ENCODE measurements at places on chromosomes 12 and 14.

GRCh38 chr12:104515899-104516298, 59.2 kb downstream of the CHST11 start:
- DNase-seq, result no peak

GRCh38 chr12:59717436-59717835, 121.6 kb downstream of the SLC16A7 start:
- DNase-seq, result no peak

- no peak for DNase-seq
Observed at GRCh38 chr14:50590464-50590863, 30.5 kb downstream of the ATL1 start.

DNA sequence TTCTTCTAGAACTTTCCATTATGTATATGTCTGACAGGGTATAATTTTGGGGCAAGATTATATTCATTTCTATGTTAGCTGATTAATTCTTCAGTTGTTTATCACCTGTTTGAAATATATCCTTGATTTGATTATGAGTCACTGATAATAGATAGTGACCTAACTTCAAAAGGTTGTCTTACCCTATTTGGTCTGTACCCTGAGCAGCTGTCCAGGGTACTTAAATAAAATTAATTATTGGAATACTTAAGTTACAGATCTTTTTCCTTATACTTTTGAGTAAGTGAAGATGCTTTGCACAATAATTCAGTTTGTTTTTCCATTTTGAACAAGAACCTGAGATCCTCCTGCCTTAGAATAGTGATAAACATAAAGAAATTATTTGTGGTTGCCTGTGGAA, 13.2 kb upstream of the NPAS3 start:
- no peak for DNase-seq

DNA sequence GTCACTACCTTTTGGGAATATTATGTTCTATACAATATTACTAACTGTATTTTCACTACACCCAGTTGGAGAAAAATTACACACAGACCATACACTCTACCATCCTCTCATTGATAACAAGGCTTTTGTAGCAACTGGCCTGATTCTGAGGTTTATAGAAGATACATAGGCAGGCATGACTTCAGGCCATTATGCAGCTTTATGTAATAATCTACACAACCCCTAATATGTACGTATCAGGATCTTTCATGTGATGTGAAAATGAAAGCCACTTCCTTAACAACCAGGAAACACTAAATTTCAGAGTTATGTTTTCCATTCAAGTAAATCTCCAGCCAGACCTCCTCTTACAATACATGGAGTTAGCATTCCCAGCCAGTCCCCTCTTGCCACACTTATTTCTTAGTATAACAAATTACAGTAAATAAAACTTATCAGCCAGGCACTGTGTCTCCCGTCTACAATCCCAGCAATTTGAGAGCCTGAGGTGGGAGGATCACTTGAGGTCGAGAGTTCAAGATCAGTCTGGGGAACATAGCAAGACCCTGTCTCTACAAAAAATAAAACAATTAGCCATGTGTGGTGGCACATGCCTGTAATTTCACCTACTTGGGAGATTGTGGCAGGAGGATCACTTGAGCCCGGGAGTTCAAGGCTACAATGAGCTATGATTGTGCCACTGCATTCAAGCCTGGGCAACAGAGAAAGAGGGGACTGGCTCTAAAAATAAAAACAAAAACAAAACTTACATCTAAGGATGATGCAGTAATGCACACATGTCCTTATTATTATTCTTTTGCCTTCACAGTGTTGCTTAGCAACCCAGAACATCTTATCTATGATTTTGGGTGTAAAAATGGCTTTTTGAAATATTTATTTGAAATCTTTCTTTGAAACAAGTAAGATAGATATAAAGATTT, 10.4 kb upstream of the OSBPL8 start:
- DNase-seq, result no peak

- no peak for DNase-seq
Observed at GRCh38 chr12:95141310-95141709, 67.9 kb upstream of the NR2C1 start.

GRCh38 chr14:103868242-103868897, 21.0 kb upstream of the PPP1R13B start:
- no peak for DNase-seq

- no peak for DNase-seq
Observed at GRCh38 chr14:103730490-103731035, 15.0 kb downstream of the ZFYVE21 start.

DNA sequence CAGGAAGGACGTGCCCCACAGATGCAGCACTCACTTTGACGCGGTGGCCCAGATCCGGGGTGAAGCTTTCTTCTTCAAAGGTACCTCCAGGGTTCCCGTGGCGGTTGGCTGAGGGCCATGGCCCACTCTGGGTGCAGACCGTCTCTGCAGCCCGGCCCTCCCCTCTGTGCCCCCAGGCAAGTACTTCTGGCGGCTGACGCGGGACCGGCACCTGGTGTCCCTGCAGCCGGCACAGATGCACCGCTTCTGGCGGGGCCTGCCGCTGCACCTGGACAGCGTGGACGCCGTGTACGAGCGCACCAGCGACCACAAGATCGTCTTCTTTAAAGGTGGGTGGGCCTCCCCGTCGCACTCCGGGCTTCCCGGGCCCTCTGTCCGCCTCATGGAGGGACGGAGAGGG, 16.9 kb downstream of the MMP17 start:
- no peak for DNase-seq

GRCh38 chr12:106132175-106133135, 6.3 kb downstream of the NUAK1 start:
- no peak for DNase-seq

GRCh38 chr12:51522696-51523095, 68.3 kb upstream of the SCN8A start:
- DNase-seq, result no peak

GRCh38 chr12:46217541-46218321, 51.1 kb downstream of the SLC38A1 start:
- no peak for DNase-seq

- DNase-seq, result no peak
Observed at GRCh38 chr14:53874704-53875103, 81.9 kb downstream of the BMP4 start.

- DNase-seq, result peak; percentile 12
Observed at GRCh38 chr12:11649413-11650285, at the start of gene ETV6. ETV6 (plus strand) TSS chr12:11649674; CDS start chr12:11650128, 454 bp downstream.

- no peak for DNase-seq
Observed at GRCh38 chr12:51390891-51391282, 319 bp downstream of the GALNT6 start.

GRCh38 chr12:94148739-94149118, 352 bp downstream of the PLXNC1 start:
- no peak for DNase-seq

DNA sequence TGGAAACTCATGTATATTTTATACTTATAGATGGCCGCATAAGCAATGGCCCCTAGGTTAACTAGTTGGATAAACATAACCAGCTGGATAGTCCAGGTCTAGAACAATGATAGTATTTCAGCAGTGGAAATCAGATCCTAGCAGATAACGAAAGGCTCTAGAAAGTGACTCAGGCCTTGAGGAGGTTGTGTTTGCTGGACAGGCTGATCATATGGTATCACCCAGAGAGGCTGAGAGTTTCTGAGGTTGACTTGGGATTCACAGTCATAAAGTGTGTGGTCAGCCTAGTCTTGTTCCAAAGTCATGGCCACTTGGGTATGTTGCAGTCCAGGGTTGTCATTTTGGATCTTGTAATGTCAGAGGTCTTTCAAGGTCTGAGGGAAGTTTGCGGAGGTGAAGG, 16.8 kb downstream of the FLVCR2 start:
- no peak for DNase-seq

DNA sequence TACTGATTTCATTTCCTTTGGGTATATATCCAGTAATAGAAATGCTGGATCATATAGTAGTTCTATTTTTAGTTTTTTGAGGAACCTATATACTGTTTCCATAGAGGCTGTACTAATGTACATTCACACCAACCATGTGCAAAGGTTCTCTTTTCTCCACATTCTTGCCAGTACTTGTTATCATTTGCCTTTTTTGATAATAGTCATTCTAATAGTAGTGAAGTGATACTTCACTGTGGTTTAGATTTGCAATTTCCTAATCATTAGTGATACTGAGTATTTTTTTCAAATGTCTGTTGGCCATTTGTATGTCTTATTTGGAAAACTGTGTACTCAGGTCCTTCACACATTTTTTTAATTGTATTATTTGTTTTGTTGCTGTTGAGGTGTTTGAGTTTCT, 148.2 kb upstream of the NAV3 start:
- no peak for DNase-seq
